GM13977 (cell line): ENCODE measurements at places on chromosomes 13 and 19.

GRCh38 chr13:39451301-39451700 is 151.7 kb downstream of the LHFPL6 start:
- no peak for DNase-seq

GRCh38 chr19:1396768-1397679 is 4.3 kb downstream of the GAMT start:
- no peak for DNase-seq

GRCh38 chr13:71814806-71815360 is 52.1 kb downstream of the DACH1 start:
- no peak for DNase-seq

DNA sequence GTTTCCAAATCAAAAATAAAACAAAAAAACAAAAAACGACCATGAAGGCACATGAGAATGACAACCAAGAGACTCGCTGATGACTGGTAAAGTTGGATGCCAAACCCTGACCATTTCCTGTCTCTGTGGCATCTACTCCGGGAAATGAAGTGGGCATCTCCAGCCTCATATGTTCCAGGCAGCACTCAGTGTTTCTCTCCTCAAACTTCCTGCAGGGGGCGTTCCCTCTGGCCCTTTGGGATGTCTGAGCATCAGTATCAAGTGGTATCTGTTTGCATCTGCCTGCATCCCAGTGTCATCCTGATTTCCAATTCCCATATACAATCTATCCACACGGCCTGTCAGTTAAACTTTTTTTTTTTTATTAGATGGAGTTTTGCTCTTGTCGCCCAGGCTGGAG is 9.8 kb upstream of the SIGLEC12 start:
- no peak for DNase-seq

- DNase-seq = no peak
These were observed 12.9 kb downstream of the GZMM start for GRCh38 chr19:556611-557382.

DNA sequence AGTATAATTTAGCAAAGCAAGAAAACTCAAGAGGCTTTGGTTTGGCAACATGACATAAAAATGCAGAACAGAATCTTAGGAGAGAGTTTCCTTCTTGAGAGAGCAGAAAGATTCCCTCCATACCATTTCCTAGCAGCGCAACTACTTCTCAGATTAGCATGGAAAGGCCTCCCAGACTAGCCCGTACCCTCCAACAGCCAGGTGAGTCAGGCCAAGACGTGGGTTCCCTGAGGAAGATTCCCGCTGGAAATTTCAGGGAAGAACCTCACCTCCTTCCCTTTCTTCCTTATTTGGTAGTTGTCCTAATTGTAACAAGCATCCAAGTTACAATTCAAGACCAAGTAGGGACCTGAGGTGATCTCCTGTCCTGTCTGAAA is 12.3 kb downstream of the COL4A2 start:
- no peak for DNase-seq

DNA sequence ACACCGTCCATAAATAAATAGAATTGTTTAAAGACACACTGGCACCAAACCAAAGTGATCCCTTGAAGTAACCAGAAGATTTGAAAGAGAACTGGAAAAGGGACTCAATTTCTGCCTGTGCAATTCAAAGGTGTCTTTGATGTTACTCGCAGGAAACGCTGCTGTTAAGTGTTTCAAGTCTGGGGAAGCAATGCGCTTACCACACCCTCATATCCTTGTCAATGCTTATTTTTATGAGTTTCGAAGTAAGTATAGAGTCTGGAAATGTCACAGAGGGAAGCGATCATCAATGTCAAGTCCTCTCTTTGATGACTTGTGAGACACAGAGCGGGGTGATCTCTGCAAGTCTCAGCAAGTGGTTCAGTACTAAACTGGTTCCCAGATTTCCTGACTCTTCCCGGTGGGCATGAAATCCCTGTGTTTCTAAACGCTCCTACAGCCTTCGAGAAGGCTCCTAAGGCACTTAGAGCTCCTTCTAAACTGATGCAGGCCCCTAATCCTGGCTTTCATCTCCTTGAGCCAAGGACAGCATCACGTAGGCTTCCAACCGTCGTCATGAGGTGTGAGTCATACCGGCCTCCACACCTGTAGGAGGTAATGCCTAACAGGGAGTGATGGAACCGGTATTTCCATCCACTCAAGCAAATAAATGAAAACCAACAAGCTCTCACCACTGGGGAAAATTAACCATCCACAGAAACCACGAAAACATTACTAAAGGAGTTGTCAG is 22.8 kb downstream of the SYDE1 start:
- DNase-seq = no peak

GRCh38 chr19:39471756-39472536 is 8.7 kb upstream of the TIMM50 start:
- DNase-seq = no peak

DNA sequence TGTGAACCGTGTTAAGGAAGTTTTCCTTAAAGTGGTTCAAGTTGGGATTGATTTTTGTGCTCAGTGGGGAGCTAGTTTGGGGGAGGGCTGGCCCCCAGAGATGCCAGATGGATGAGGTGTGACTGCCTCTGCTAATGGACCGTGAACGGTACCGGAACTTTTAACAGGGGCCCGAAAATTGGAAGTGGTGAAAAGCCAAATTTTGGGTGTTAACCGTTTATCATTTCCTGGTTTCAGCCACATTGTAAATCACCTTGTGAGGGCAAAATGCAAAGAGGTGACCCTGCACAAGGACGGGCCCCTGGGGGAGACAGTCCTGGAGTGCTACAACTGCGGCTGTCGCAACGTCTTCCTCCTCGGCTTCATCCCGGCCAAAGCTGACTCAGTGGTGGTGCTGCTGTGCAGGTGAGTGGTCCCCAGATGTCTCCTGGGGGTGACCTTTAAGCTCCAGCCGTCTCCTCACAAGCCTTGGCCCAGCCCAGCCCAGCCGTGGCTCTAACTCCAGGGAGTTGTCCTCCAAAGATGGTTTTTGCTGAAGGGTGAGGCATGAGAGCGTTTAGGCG is 18.2 kb downstream of the UPF1 start:
- DNase-seq = no peak

GRCh38 chr13:98706446-98707110 is 45.9 kb downstream of the SLC15A1 start:
- DNase-seq = no peak

GRCh38 chr13:91426913-91427312 is 28.5 kb downstream of the GPC5 start:
- no peak for DNase-seq

DNA sequence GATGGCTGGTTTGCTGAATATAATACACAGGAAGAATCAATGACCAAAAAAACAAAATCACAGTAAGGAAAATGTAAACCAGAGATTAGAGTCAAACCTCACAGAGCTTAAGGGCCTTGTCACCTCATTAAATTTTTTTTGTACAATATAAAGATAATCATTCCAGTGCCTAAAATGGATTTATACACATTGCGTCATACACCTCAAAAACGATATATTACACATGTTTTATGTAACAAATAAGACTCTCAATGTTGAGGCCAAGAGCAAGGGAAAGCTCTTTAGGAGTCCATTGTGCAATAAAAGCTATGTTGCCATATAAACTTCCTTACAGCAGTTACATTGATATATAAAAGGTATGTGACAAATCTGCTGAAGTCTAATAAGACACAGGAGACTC is 856.7 kb upstream of the SLITRK1 start:
- DNase-seq = no peak

GRCh38 chr19:30930941-30931706 is 418.1 kb downstream of the TSHZ3 start:
- no peak for DNase-seq

- DNase-seq = no peak
These were observed 14.9 kb downstream of the MRPS31 start for GRCh38 chr13:40756042-40756441.

- no peak for DNase-seq
These were observed 92.6 kb downstream of the MIPEP start for GRCh38 chr13:23796551-23796950.

GRCh38 chr13:101217086-101217485 is 199.2 kb downstream of the NALCN start:
- no peak for DNase-seq

DNA sequence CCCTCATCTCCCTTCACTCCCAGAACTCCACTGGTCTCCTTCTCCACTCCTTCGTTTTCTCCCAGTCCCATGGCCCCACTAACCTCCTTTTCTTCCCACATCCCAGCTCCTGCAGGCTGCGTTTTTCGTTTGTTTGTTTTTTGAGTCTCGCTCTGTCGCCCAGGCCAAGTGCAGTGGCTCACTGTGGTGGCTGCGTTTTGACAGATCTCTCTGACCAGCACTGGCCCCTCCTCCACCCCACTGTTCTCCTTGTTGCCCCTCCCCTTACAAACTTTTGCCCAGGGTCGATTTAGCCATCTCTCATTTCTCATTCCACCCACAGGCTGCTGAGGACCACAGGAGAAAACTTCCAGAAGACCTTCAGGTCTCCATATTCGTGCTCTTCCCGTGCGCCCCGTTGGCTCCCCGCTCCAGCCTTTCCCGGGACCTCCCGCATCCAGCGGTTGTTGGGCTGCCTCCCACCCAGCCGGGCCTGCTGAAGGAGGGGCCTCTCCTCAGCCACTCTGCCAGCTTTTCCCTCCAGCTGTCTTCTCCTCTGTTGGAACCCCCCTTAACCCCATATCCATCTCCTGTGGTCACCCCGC is 40.6 kb upstream of the GJB6 start:
- no peak for DNase-seq

GRCh38 chr19:46924874-46925547 is 64.2 kb downstream of the ARHGAP35 start:
- DNase-seq = peak; percentile 31

- DNase-seq = no peak
These were observed 53.5 kb upstream of the TSC22D1 start for GRCh38 chr13:44629465-44630183.

DNA sequence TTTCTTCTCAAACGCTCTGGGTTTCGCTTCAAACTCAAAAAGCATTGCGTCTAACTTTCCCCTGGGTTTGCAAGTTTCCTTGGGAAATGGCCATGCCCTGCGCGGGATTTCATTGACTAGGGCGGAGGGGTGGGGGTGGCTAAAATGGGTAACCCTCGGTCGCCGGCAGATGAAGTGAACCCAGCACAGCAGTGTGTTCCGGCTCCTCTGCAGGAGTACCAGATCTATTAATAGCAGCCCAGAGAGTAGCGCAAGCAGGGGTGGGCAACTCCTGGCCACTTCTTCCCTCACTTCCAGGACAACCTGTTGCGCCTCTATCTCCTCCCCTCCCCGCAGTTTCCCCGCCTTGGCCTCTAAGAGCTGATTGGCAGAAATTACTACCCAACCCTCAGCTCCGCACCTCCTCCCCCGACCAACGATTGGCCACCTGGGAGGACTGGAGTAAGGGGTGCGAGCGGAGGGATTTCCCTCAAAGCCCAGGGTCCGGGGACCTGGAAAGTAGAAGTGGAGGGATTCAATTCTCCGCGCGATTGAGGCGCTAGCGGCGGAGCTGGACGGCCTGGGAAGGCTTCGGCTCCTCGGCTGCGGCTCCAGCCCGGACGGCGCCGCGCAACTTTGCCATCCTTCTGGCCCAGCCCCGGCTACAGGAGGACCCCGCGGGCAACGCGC is at the start of gene FREM2:
Gene FREM2 (plus strand): TSS at position 501 of the 669 bp plus-strand sequence. CDS start 268 bp downstream, outside the sequence.
- peak; percentile 42 for DNase-seq

DNA sequence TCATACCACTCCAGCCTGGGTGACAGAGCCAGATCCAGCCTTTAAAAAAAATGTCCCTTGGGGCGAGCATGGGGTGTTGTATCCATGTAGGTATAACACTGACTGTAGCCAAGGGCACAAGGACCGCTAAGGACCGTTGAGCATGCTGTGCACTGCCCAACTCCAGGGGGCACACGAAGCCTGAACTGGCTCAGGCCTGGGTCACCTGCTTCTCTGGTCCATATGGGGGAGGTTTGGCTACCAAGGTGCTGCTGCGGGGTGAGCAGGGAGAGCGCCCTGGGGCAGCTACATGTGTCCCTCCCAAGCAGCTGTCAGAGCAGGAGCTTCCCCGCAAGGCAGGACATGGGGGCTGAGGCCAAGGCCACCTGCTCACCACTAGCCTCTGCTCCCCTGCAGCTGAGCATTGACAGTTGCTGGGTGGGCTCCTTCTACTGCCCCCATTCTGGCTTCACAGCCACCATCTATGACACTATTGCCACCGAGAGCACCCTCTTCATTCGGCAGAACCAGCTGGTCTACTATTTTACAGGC is 16.3 kb downstream of the CATSPERG start:
- no peak for DNase-seq

DNA sequence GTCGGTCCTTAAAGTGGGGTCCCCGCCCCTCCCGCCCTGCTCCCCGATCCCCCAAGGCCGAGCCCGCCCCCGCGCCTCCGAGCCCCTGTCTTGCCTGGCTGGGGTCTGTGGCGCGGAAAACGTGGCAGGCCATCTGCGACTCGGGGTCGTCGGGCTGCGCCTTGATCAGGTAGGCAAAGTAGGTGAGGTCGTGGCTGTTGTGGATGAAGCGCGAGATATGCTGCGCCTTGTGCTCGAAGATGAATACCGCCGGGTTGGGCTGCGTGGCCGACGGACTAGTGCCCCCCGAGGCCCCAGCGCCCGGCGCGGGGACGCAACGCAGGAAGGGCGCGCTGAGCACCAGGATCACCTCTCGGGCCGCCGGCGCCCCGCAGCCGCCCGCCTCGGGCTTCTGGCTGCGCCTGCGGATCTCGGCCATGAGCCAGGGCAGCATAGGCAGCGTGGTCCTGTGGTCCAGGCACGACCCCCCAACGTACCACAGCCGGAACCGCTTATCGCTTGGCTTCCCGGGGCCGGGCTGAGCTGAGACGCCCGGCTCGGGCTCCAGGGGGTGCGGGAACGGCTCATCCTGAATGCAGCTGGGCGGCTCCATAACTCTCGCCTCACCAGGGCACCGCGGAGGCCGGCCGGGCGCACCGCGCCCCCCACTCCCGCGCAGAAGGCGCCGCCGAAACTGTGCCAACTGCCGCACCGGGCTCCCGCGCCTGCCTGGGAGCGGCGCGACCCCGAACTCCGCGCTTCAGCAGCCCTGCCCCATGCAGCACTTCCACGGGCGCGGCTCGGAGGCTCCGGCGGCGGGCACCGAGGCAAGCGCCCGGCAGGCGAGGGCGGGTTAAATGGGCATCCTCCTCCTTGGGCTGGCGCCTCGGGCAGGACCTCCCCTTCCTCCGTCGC is 546 bp downstream of the TBC1D4 start:
- DNase-seq = peak; percentile 40

GRCh38 chr13:66673401-66673800 is 556.7 kb downstream of the PCDH9 start:
- no peak for DNase-seq

- peak; percentile 88 for DNase-seq
These were observed 703 bp downstream of the KLF16 start for GRCh38 chr19:1862424-1863327.

GRCh38 chr13:48594096-48594815 is 59.5 kb upstream of the CYSLTR2 start:
- no peak for DNase-seq

DNA sequence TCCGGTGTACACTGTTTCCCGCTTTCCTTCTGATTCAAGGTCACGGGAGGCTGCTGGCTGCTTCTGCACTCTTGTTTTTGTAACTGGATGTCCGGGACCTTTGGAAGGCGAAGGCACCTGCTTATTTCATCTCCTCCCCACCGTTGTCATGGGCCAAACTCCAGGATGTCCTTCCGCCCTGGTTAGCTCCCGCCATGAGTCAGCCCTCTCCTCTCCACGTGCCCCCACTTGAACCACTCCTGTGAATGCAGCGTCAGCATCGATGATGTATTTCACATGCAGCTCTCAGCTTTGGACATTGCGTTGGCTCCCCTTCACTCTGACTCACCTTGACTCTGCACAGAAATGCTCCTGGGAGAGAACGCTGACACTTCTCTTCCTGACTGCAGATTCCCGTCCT is 5.5 kb upstream of the GALP start:
- no peak for DNase-seq
